ENCODE measurements at places on chromosomes 1 and 21. TPM values are rescaled to one million over a fixed set of nuclear protein-coding genes. Genes with fewer than 3 reads are reported as not detected.

- no peak for DNase-seq
Measured at GRCh38 chr21:42162831-42163510, 56.0 kb upstream of the ABCG1 start.

DNA sequence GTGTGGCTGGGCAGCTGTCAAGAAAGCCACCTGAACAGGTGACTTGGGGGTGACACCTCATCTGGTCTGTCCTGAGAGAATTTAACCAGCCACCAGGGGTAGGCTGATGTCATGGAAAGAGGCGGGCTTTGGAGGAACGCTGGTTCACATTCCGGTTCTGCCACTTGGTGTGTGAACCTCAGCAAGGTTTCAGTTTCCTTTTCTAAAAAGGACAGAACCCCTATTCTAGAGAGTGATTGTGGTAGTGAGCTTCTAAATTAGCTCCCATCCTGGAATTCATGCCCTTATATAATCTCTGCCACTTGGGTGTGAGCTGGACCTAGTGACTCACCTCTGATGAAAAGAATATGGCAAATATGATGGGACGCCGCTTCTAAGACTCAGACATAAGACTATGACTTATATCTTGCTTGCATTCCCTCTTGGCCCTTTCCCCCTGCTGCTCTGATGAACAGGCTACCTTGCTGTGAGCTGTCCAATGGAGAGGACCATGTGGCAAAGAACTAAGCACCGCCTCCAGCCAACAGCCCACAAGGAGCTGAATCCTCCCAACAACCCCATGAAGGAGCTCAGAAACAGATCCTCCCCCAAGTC lies 332.1 kb downstream of the RRAGC start:
- DNase-seq, result no peak

DNA sequence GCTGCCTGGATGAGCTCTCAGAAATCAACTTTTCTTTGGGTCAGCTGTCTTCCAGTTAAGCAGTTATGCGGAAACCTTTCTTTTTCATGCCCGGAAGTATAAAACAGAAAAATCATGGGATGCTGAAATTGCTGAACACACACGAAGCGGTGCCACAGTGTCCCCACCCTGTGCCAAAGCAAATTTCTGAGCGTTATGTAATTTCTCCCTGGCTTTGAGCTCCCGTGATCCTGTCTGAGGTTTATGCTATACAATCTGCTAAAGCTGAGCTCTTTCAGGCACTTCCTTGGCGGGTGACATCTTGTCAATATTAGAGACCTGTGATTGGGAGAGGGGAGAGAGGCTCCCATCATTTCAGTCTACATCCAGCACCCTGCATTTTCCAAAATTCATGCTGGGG lies 201.7 kb downstream of the ROR1 start:
- DNase-seq, result no peak

DNA sequence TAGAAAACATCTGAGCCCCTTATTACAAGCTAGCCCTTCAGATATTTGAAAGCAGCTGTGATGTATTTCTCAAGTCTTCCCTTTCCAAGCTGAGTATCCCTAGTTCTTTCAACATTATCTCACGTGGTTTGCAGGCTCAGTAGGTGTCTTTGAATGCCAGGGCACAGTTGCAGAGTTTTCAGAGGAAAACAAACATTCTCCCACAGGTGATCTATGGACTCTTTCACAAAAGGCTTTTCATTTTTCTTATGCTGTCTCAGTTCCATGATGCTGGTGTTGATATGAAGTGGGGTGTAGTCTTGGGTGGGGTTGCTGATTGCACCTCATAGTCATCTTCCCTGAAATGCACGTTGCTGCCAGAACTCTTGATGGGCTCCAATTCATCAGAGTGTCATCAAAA lies 17.3 kb downstream of the CACNA1E start:
- DNase-seq, result no peak

DNA sequence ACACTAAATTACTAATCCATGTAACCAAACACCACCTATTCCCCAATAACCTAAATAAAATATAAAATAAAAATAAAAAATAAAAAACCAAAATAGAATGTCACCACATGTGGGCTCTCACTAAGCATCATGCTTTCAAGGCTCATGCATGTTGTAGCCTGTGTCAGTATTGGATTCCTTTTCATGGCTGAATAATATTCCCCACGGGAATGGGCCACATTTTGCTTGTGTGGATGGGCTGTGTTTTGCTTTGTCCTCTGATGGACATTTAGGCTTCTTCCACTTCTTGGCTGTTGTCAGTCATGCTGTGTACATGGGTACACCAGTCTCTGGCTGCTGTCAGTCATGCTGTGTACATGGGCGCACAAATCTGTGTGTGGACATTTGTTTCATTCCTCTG lies 3.2 kb downstream of the KRTAP10-6 start:
- no peak for DNase-seq

CLCNKB gene
- not detected for total RNA-seq

CHI3L2 gene
- total RNA-seq, result 15.8 TPM

ASAP3 gene
- 114 TPM for total RNA-seq

GNG12 gene
- total RNA-seq, result 113 TPM

FNDC5 gene
- total RNA-seq, result 0.27 TPM

AK5 gene
- 2.6 TPM for total RNA-seq

All from lower leg skin (tissue), 4 donors.